ENCODE measurements at places on chromosomes 11 and 22.

DNA sequence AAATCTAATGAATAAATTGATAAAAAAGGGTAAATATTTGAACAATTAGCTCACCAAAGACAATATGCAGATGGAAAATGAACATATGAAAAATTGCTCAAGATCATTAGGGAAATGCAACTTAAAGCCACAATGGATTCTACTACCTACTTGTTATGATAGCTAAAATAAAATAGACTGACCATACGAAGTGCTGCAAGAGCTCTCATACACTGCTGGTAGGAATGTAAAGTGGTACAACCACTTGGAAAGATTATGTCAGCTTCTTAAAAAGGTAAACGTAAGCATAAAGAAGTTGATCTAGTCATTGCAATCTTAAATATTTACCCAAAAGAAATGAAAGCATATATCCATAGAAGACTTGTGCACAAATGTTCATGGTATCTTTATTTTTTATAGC lies 504.2 kb upstream of the ARHGAP42 start:
- no peak for DNase-seq

DNA sequence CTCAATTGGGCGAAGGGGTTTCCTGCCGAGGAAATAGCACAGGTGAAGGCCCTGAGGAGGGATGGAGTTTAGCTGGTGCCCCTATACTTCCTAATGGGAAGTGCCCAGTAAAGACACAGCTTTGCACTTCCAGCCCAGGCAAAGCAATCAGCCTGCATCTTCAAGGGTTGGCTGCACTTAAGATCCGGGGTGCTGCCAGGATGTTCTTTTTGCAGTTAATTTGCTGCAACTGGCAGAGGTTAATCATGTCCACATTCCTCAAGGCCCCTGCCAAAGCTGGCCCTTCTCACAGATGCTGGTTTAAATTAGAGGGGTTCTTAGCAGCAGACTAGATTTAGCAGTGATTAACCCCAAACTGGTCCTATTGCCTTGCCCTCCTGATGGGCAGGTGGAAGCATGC lies 137.7 kb upstream of the NAV2 start:
- no peak for DNase-seq

GRCh38 chr11:24078018-24078417 lies 418.8 kb upstream of the LUZP2 start:
- no peak for DNase-seq

DNA sequence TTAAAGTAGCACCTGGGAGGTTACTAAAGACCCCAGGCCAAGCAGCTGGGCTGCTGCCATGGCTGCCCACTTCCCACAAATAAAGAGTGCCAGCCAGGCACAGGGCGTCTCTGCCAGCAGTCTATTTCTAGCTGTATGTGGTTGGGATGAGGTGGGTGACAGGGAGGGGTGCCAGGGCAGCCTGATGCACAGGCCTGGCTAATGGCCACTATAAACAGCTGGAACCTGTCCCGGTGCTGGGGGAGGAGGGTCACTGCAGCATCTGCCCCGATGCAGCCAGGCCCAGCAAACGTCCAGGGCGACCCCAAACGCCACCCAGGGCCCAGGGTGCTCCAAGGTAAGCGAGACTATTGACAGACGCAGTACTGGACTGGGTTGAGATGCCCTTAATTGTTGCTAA lies 37.4 kb downstream of the SCUBE1 start:
- DNase-seq = no peak

DNA sequence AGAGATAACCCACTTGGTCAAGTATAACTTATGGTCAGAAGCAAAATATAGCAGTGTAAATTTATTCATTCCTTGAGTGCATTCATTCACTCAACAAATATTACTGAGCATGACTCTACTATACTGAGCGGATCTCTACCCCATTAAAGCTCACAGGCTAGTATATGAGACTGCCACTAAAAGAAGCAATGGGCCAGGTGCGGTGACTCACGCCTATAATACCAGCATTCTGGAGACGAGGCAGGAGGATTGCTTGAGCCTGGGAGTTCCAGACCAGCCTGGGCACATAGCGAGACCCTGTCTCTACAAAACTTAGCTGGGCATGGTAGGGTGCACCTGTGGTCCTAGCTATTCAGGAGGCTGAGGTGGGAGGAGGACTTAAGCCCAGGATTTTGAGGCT lies 197.6 kb upstream of the BLID start:
- no peak for DNase-seq

DNA sequence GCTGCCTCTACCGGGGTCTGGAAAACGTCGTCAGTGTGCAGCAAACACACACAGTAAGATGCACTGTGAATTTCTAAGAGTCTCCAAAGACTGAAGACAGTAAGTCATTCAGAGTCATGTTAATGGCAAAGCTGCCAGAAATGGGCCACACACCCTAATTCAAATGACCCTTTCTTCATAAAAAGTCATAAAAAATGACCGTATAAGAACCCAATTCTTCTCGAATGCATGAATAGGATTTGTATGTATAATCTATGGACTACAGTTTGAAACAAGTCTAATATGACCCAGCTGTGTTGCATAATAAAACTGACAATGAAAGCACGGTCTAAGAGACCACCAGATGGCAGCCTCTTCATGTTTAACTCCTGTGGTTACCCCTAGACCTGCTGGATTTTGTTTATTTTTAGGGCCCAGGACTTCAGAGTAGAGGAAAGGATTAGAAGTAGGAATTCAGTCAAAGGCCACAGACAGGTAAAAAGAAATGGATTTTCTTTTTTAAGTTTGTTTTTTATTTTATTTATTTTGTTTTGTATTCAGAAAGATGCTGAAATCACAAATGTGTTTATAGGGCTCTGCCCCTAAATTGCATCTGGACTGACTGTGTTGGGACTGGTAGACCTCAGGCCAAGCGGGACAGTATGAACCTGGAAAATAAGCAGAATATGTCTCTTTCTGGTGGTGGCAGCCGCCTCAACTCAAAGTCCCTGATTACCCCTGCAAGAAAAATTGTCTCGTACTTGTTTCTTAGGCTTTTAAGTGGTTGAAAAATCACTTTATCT lies 32.1 kb upstream of the SLC5A12 start:
- DNase-seq = no peak

- no peak for DNase-seq
These were observed 2.2 kb downstream of the PLEKHB1 start for GRCh38 chr11:73648571-73649046.

GRCh38 chr11:2130881-2131352 lies 8.3 kb downstream of the IGF2 start:
- no peak for DNase-seq

DNA sequence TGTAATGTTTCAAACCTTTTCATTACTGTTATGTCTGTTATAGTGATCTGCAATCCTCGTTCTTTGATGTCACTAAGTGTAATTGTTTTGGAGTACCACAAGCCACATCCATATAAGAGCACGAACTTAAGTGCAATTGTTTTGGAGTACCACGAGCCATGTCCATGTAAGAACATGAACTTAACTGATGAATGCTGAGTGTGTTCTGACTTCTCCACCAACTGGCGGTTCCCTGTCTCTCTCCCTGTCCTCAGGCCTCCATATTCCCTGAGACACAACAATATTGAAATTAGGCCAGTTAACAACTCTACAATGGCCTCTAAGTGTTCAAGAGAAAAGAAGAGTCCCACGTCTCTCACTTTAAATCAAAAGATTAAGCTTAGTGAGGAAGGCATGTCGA lies 23.5 kb downstream of the TESMIN start:
- no peak for DNase-seq

- no peak for DNase-seq
These were observed 84.3 kb downstream of the GGT1 start for GRCh38 chr22:24687322-24687721.

GRCh38 chr11:29629286-29629685 lies 387.5 kb downstream of the KCNA4 start:
- DNase-seq = no peak

GRCh38 chr11:65216830-65217229 lies 35.1 kb downstream of the CAPN1 start:
- no peak for DNase-seq

GRCh38 chr11:114317787-114318137 lies 21.6 kb downstream of the NNMT start:
- DNase-seq = peak; percentile 17

DNA sequence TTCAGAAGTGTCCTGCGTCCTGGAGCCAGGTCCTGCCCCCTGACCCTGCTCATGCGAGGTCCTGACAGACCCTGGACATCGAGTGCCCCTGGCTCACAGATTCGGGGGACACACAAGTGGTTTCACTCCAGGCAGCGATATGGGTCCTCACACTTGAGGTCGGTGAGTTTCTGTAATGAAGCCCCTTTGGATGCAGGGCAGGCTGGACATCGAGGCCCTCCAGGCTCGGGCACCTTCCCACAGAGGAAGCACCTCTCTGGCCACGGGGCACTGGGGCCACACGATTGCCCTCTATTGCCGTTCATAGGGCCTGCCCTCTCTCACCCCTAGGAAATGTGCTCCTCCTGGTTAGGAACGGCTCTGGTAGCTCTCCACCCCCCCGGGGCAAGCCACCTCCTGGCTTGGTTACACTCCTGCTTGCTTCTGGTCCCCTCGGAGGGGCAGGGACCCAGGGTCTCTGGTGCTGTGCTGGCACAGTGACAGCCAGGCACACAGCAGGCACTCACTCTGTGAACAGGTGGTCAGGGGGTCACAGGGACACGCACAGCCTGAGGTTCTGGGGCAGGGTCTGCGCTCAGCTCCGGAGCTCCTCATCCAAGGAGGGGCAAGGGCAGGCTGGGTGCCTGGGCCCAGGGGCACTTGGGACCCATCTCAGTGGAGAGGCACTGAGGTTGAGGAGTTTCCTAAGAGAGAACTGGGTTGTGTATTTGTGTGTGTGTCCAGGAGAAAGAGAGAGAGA lies 907.7 kb downstream of the BRD1 start:
- DNase-seq = no peak

DNA sequence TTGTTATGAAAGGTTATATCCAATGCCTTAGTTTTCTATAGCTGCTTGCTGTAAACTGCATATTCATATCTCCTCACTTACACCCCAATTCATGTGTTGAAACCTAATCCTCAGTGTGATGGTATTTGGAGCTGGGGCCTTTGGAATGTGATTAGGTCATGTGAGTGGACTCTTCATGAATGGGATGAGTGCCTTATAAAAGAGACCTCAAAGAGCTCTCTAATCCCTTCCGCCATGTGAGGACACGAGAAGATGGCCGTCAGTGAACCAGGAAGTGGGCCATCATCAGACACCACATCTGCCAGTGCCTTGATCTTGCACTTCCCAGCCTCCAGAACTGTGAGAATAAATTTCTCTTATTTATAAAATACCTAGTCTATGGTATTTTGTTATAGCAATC lies 79.3 kb downstream of the CYP2R1 start:
- DNase-seq = no peak

GRCh38 chr22:37511395-37512104 lies 7.7 kb downstream of the CARD10 start:
- no peak for DNase-seq

- DNase-seq = no peak
These were observed 31.4 kb downstream of the PPIL2 start for GRCh38 chr22:21697021-21697771.

DNA sequence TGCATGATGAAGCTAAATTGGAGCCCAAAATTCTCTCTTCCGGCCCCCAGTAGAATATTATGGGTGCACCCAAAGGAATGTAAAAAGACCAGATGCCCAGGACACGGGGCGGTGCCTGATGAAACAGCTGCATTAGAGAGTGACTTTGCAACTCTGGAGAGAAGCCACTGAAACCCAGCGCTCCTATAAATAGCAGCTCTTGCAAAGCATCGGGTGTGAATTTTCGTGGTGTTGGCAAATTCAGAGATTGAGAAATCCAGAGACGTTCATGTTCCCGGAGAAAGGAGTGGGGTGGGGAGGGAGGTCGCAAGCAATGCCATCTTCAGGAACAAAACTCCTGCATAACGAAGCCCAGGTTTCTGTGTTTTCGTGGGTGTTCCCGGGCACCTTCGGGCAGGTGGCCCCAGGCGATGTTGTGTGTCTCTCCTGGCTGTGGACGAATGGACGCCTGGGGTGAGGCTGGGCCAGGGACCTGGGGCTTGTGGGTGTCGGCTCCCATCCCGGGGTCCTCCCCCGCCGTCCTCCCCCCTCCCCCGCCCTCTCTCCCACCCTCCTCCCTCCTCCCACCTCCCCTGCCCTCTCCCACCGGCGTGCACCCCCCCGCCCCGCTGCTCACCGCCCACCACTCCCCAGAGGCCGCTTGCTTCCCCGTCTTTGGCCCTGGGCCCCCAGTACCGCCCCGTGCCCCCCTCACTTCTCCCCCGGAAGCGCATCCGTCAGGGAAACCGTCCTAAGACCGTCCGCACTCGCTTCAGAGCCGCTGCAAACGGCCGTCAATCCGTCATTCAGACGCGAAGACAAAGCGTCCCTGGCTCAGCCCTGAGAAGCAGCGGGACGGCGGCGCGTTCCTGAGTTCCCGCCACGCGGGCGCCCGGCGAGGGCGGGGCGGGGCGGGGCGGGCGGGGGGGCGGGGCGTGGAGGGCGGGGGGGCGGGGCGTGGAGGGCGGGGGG lies 26.7 kb upstream of the TOLLIP start:
- DNase-seq = peak; percentile 52

DNA sequence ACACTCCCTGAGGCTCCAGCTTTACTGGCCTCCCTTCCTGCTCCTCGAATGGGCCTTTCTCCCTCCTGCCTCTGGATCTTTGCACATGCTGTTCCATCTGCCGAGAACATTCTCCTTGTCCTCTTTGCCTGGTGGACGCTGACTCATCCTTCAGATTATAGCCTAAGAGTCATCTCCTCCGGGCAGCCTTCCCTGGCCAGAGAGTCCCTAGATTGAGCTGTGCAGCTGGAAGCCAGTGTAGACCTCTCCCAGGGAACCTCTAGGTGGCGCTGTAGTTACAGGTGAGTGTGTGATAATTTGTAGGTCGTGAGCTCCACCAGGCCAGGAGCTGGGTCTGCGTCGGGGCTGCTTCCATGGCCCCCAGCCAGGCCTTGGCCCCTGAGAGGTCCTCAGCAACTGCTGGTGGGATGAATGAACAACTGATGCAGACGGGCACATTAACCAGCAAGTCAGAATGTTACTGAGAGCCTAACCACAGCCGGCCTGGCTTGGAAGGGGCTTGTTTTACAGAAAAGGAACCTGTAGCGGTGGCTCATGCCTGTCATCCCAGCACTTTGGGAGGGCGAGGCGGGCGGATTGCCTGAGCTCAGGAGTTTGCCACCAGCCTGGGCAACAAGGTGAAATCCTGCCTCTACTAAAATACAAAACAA lies 8.7 kb downstream of the PNPLA5 start:
- peak; percentile 32 for DNase-seq

- peak; percentile 50 for DNase-seq
These were observed 10.6 kb downstream of the TMEM184B start for GRCh38 chr22:38262051-38262795.

DNA sequence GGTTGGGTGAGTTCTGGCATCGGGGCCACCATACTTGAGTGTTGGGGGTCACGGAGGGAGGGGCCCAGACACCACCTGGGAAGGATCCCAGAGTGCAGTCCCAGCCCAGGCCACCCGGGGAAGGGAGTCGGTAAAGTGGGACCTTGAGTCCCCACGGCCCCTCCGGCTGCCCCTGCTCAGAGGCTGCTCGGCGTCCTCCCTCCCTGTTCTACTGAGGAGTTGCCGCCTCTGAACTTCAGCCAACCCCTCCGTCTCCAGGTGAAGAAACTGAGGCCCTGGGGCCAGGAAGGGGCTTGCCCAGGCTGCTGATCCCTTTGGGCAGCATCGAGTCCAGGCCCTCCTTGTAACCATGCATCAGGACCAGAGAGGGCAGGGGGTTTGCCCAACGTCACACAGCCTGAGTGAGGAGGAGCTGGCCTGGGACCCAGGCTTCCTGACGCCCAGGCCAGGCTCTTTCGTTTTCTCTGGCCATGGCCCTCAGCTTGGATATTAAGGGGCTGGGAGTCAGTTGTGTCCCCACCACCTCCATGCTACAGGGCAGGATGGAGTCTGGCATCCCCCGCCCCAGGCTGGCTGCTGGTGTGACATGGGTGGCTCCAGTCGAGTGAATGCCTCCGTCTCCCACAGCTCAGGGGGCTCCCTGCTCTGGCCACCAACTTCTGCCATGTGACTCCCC lies 1.3 kb downstream of the PARVG start:
- peak; percentile 27 for DNase-seq

GRCh38 chr22:29801796-29802195 lies 34.6 kb downstream of the UQCR10 start:
- no peak for DNase-seq
